ENCODE measurements at places on chromosomes 13 and 19. TPM values are rescaled to one million over a fixed set of nuclear protein-coding genes. Genes with fewer than 3 reads are reported as not detected.

The SBK3 gene
- total RNA-seq, result not detected

The PGLYRP1 gene
- not detected for total RNA-seq

The MPHOSPH8 gene
- 41.0 TPM for total RNA-seq

The CGB1 gene
- total RNA-seq, result not detected

GRCh38 chr13:43884222-43884621, 4.5 kb downstream of the LACC1 start:
- H3K4me1 ChIP-seq, result peaks cover 4% of the 10 kb centered on the region
- DNase-seq, result no peak
- no peaks in the 10 kb centered on the region for H3K27me3 ChIP-seq
- H3K36me3 ChIP-seq, result no peaks in the 10 kb centered on the region

DNA sequence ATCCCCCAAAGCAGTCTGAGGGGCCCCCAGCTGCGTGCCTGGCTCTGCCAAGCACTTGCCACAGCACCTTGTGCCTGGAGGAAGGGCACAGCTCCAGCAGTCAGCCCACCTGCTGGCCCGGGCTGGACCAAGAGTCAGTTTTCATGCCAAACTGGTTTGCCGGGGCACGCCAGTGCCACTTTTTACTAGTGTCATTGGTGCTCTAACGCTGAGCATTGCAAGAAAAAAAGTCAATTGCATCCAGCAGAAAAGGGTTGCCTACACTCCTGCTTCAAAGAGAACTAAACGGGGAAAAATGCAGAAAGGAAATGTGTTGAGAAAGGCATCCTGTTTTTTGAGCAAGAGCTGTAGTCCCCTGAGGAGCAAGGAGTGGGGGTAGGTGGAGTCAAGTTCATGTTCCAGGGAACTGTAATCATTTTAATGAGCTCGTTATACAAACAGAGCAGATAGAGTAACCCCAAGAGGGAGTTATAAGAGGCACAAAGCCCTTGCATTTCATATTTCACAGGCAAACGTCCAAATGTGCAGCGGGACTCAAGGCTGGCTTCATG, 68.4 kb downstream of the F2RL3 start:
- no peaks in the 10 kb centered on the region for H3K27me3 ChIP-seq
- H3K4me3 ChIP-seq, result no peak overlapping the region
- DNase-seq, result no peak
- no peak overlapping the region for H3K27ac ChIP-seq

The ZNF844 gene
- 5.7 TPM for total RNA-seq

DNA sequence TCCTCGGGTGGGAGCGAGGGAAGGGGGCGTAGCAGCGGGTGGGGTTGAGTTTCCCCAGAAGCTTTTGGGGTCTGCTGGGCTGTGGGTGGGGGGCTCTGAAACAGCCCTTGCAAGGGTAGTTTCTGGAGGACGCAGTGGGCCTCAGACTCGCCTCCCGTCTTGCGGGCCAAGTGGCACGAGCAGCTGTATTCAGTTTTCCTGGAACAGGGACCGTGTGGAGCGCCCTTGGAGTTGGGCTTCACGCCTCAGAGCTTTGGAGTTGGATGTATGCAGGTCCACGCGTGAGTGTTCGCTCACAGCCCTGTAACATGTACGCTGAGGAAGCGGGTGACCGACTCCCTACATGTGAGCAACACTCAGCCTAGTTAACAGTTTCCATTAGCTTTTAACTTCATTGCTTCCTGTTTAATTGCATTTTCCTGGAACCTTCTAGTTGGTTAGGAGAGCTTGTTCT, 603 bp downstream of the TM9SF2 start:
- H3K4me3 ChIP-seq, result peak overlapping the region; percentile 75
- H3K27ac ChIP-seq, result peak overlapping the region; percentile 94
- H3K36me3 ChIP-seq, result no peaks in the 10 kb centered on the region
- no peaks in the 10 kb centered on the region for H3K27me3 ChIP-seq
- peak; percentile 51 for DNase-seq

The CYSLTR2 gene
- 2.4 TPM for total RNA-seq

DNA sequence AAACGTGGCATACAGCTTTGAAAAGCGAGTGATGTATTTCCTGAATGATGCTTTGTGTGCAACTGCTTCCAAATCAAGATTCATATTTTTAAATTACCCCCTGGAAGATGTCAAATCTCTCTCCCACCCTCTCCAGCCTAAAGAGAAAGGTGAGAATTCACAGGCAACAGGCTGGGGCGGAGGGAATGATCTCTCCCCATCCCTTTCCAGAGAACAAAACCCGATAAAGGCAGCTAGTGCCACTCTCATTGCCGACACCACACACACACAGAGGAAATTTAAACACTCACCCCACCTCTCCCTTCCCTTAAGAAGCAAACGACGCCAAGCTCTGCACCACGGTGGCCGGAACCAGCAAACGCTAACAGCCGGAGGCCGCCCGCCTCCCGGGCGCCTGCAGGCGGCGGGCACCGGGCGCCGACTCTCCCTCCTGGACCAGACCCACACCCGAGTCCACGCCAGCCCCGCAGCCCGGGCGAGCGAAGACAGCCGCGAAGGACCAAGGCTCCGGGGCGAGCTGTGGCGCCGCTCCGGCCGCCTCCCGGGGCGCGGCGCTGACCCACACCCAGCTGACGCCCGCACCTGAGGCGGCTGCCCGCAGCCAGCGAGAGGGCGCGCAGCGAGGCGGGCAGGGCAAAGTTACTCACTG, 477 bp downstream of the LNX2 start:
- peak overlapping the region; percentile 46 for H3K27ac ChIP-seq
- DNase-seq, result no peak
- peaks cover 34% of the 10 kb centered on the region for H3K4me1 ChIP-seq
- peak overlapping the region; percentile 60 for H3K4me3 ChIP-seq

DNA sequence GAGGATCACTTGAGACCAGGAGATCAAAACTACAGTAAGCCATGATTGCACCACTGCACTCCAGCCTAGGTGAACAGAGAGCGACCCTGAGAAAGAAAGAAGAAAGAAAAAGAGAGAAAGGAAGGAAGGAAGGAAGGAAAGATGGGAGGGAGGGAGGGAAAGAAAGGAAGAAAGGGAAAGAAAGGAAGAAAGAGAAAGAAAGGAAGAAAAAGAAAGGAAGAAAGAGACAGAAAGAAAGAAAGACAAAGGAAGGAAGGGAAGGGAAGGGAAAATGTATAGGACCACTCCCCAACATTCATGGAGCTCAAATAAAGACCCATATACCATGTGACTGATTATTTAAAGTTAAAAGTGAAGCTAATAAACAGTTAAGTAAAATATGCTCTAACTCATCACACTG, 39.9 kb downstream of the SYDE1 start:
- no peak overlapping the region for H3K27ac ChIP-seq
- no peaks in the 10 kb centered on the region for H3K27me3 ChIP-seq
- no peak overlapping the region for H3K4me3 ChIP-seq
- H3K4me1 ChIP-seq, result no peaks in the 10 kb centered on the region
- DNase-seq, result no peak
- no peaks in the 10 kb centered on the region for H3K36me3 ChIP-seq

DNA sequence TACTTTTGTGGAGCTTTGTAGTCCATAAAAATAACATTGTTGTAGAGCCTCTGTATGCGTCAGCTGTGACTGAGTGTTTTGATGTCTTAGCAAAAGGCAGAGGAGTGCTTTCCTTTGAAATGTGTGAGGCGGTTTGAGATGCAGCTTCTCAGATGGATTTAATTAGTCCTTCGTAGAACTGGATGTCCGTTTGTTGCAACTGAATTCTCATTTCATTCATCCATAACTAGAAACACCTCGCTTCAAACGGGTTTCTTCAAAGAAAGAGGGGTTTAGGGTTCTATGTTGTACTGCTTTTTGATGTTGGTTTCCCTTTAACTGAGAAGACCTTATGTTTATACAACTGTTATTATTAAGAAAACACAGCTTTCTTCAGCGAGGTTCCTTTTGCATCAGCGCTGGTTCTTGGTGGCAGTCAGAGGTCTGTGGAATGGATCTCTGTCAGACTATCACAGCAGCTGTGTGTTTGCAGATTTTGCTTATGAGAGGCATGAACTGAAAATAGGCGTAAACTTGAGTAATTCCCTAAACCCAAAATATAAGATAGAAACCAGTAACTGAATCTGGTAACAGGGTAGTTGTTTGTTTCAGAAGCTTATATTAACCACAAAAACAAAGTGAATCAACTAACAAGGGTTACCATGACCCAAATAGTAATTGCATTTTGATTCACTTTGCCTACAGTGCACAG, 194.4 kb downstream of the GGACT start:
- H3K4me3 ChIP-seq, result no peak overlapping the region
- H3K36me3 ChIP-seq, result no peaks in the 10 kb centered on the region
- H3K27ac ChIP-seq, result no peak overlapping the region
- H3K27me3 ChIP-seq, result no peaks in the 10 kb centered on the region
